Keratinocyte (primary cell): ENCODE measurements at places on chromosomes 1 and 21. TPM values are rescaled to one million over a fixed set of nuclear protein-coding genes. Genes with fewer than 3 reads are reported as not detected.

ACKR1 gene
- not detected in 3 replicates for polyA plus RNA-seq

AMY1A gene
- polyA plus RNA-seq: not detected in 3 replicates

ST6GALNAC3 gene
- polyA plus RNA-seq: 0.08 to 0.09 TPM in 2 of 3 replicates, not detected in the other

DNA sequence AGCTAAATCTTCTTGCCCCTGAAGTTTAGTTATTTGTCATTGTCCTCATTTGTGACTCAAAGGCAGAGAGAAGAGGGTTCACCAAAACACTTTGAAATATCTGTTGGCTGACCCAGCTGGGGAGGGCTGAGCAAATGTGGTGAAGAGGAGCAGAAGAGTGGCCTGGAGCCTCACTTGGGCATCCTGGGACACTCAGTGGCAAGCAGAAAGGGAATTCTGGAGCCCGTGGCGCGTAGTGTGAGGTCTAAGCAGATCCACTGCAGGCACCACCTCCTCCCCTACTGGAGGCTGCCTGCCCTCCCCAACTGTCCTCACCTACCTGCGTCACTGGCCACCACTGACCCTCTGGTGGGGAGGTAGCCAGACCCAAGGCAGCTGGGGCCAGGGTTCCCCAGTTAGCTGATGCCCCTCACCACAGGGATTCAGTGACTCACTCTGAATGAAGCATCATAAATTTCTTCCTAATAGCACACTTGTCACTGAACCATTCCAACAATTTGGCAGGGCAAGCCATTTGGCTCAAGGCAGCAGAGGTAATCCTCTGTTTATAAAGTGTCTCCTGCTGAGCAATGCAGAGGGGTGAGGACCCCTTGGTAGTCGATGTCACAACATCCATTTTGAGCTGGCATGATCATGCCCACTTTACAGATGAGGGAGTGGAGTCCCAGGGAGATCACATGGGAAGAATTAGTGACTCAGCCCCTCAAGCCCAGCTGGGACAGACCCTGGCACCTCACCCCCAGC lies 80.3 kb downstream of the NENF start:
- no peak for DNase-seq

DNA sequence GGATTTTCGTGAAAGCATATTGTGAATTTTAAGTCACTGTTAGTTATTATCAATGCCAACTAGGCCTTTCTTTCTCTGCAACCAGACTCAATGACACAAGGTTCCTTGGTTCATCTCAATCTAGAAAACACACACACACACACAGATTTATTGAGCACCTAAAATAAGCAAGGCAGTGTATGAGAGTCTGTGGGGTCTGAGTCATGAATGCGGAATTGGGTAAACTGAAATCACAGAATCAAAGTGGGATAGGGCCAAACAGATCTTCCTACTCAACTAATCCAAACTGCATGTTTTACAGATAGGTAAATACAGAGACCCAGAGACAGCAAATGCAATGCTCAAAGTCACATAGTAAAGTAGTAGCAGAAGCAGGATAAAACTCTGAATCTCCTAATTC lies 48.5 kb upstream of the NRDC start:
- DNase-seq: no peak

- DNase-seq: no peak
These were observed 103.5 kb upstream of the ZBTB40 start for GRCh38 chr1:22347854-22348760.

DNA sequence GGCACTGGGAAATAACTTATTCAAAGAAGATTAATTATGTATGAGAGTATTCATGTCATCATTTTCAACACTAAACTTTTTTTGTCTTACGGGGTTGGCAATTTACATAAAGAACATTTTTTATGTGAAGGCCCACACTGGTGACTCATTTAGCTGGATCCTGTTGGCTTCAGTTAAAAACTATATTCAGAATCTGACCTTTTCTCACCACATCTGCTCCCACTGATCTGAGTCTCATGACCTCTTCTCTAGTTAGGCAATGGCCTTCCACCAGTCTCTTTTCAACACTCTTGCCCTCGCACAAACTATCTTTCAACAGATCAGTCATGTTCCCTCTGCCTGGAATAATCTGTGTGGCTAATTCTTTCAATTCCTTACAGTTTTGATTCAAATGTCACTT lies 53.4 kb downstream of the TMPRSS15 start:
- no peak for DNase-seq

- no peak for DNase-seq
These were observed 4.9 kb downstream of the TMEM9 start for GRCh38 chr1:201149400-201149799.

DNA sequence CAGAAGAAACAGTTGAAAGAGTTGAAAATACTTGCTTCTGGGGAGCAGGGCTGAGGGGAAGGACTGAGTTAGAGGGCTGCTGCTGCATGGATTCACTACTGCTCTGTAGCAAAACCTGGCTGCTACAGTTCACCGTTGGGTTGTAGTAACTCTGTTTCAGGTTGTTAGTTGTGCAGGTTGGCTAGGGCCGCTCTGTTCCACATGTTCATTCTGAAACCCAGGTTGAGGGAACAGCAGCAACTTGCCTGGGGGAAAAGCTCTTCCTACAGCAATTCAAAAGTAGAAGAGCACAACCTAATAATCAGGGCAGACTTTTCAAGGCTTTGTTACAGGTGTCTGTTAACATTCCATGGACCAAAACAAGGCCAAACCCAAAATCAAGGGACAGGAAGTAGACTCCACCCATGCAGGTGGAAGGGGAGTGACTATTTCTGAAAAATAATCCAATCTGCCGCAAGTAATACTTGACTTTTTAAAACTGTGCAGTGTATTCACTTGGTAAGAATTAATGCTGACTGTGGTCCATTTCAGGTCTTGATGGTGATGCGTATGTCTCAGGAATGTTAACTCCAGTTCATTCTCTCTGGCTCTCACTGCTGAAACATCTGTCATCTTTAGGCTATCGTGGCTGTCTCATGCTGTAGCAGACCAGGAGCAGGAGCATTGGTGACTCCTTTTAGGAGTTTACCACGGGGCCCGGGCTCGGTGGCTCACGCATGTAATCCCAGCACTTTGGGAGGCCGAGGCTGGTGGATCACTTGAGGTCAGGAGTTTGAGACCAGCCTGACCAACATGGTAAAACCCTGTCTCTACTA lies 5.1 kb upstream of the PARK7 start:
- DNase-seq: no peak

- DNase-seq: no peak
These were observed 2.0 kb downstream of the EFHD2 start for GRCh38 chr1:15411593-15412137.

DNA sequence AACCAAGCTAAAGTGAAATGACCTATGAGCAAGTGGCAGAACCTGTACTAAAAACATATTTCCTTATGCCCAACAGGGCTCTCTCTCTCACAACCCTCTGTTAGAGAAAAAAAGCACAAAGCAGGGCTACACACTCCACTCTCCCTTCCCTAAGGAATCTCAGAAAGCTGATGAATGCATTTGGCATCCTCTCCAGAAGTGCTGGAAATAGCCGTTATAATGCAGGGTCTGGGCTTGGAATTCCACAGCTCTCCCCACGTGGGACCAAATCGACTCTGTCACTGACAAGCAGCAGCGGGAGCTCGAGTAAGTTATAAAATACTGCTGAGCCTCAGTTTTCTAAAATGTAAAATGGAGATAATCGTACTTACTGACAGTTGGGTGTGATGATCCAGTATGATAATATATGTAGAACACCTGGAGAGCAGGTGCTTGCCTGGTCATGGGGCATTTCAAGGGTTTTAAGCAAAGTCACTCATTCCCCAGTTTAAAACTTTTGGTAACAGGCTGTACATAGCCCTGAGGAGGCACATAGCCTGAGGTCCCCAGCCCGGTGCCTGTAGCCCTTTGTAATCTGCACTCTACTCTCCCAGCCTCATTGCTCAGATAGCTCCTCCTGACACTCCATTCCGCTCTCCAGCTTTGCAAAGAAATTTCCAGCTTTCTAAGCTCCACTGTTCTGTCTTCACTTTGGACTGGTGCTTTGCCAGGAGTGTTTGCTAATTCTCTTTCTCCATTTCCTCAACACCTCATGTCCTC lies 175.6 kb upstream of the DAB1 start:
- DNase-seq: no peak

GRCh38 chr1:233459968-233460367 lies 132.4 kb downstream of the MAP3K21 start:
- no peak for DNase-seq

KRTAP11-1 gene
- polyA plus RNA-seq: not detected in 3 replicates

DNA sequence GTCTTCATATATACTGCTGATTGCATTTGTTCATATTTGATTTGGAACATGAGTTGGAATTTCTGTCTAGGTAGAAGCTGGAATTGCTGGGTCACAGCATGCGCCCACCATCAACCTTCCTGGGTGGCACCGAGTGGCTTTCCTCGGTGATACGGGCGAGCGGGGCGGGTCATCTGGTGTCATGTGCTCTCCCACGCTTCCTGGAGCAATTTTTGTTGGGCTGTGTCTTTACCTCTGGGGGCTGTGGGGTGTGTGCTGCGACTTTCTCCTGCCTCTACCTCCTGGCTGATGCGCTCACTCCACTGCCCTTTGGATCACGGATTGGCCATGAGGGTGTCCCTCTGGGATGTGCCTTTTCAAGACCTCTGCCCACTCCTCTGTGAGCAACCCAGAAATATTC lies 108.7 kb upstream of the COL6A1 start:
- no peak for DNase-seq

PGM1 gene
- 34.0 to 38.9 TPM (median 36.3 TPM) in 3 replicates for polyA plus RNA-seq

FCRL3 gene
- polyA plus RNA-seq: not detected in 3 replicates

CLDN19 gene
- polyA plus RNA-seq: 0.06 TPM in 1 of 3 replicates, not detected in the others

GRCh38 chr21:34340061-34340460 lies 23.7 kb upstream of the KCNE2 start:
- no peak for DNase-seq

TSPEAR gene
- 0.07 to 0.12 TPM in 2 of 3 replicates, not detected in the other for polyA plus RNA-seq

- no peak for DNase-seq
These were observed 107.3 kb downstream of the RNF220 start for GRCh38 chr1:44512313-44512885.

- DNase-seq: no peak
These were observed 14.5 kb upstream of the GBP3 start for GRCh38 chr1:89037186-89037585.

NCAM2 gene
- 0.02 to 0.23 TPM (median 0.16 TPM) in 3 replicates for polyA plus RNA-seq

- DNase-seq: no peak
These were observed 54.9 kb upstream of the NEK7 start for GRCh38 chr1:198101716-198102453.

DNA sequence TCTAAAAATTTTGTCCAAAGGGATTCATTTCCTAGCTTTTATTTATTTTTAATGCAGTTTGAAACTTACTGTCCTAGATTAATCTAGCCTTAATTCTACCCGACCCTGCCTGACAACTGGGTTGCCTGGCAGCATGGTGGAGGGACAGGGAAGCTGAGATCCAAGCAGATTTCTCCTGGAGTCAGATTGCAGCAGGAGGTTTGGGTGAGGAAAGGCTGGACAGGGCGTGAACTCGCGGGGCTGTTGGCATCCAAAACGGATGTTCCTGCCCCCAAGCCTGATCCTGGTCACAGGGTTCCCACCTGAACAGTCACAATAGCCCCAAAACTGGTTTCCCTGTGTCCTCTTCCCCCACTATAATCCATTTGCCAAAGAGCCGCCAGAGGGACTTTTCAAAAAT lies 23.2 kb downstream of the TCEA3 start:
- no peak for DNase-seq

COL9A2 gene
- 1.2 to 3.0 TPM (median 1.6 TPM) in 3 replicates for polyA plus RNA-seq
